EL (cell line): ENCODE measurements at places on chromosomes 6 and 20.

DNA sequence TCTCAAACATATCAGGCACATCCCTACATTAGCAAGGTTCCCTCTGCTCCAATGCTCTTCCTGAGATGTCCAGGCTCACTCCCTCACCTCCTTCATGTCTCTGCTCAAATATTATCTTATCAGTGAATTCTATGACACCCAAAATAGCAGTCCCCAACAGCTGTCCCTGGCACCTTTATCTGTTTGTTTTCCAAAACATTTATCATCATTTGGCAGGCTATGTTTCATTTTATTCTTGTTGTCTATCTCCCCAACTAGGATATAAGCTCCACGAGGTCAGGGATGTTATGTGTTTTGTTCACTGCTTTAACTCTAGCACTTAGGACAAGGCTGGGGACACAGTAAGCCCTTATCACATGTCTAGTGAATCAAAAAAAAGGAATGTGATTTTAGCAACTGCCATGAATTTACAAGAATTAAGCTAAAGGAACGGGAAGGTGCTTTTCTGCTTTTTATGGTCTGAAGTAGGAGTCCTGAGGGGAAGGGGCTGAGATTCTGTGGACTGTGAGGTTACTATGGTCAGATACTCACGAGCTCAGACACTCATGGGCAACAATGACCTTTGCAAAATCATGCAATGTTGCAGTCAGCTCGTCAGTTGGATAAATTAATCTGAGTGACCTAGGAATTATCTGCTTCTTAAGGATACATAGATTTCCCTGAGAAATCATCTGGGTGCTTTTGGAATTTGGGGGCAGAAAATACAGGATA lies 1.9 kb upstream of the IL22RA2 start:
- no peak for DNase-seq

- DNase-seq: no peak
Observed at GRCh38 chr6:146819596-146820320, 221.0 kb downstream of the ADGB start.

- no peak for DNase-seq
Observed at GRCh38 chr6:129444683-129445082, 265.3 kb downstream of the ARHGAP18 start.

DNA sequence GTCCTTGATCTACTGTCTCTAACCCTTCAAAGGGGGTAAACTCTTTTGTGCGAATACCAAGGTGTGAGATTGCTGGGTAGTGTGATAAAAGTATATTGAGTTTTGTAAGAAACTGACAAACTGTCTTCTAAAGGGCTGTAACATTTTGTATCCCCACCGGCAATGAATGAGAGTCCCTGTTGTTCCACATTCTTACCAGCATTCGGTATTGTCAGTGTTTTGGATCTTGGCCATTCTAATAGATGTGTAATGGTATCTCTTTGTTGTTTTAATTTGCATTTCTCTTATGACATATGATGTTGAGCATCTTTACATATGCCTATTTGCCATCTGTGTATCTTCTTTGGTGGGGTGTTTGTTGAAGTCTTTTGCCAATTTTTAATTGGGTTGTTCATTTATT lies 1090.7 kb downstream of the KIF16B start:
- DNase-seq: no peak

DNA sequence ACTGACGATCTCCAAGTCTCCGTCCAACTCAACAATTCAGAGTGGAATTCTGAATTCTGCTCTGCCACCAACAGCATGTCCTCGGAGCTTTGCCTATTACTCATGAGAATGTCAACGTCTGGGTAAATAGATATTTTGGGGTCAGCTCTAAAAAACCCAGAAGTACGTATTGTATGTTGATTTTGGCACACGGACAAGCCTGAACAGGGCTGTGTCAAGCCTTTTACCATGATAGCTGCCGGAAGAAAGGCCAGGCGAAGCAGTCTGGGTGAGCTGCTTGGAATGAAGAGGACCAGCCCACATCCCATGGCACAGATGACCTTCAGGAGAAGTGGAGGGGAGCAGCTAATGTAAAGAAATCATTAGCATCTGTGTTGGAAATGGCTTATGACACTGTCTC lies 88.0 kb upstream of the JAG1 start:
- peak; percentile 76 for DNase-seq

DNA sequence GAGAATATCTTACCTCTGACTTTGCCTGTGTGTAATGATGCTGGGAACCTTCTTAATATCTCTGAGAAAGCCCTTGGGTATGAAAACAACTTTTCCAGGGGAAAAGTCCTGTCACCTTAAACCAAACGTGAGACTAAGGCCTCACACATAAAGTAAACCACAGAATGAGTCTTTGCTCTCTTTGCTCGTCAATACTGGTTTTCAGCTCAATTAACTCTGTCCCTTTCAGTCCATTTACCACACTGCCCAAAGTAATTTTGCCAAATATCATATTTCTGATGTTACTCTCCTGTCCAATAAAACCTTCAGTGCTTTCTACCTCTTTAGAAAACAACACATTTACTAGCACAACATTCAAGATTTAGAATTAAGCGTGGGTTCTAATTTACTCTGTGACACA lies 100.5 kb upstream of the HMGCLL1 start:
- DNase-seq: no peak

- no peak for DNase-seq
Observed at GRCh38 chr6:167136376-167136775, 13.5 kb downstream of the CCR6 start.

DNA sequence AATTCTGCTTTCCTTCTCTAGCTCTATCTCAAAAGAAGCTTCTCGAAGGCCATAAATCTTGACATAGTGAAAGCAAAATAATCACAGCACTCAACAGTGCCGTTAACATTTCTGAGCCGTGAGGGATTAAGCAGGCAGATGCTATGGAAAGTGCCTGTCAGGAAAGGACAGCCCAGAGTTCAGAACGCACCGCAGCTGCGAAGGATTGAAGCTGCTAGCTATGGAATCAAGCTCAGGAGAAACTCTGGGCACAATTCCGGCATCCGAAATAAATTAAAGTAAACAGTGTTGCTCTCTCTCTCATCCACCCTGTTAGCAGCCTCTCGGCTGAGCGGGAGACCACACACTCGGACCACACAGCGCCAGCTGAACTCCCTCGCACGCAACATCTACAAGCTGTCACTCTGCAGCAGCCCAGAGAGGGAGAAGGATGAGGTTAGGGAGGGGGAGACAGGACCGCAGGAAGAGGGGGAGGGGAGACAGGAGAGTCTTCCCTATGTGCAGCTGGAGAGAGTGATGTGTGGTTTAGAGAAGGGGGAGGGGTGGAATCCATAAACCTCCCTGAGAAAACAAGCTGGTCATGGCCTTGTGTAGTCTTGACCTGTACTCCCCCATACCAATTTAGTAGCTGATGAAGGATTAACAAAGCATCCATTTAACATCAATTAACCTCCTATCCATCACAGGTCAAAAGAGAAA lies 9.0 kb downstream of the EXOC2 start:
- DNase-seq: peak; percentile 83

DNA sequence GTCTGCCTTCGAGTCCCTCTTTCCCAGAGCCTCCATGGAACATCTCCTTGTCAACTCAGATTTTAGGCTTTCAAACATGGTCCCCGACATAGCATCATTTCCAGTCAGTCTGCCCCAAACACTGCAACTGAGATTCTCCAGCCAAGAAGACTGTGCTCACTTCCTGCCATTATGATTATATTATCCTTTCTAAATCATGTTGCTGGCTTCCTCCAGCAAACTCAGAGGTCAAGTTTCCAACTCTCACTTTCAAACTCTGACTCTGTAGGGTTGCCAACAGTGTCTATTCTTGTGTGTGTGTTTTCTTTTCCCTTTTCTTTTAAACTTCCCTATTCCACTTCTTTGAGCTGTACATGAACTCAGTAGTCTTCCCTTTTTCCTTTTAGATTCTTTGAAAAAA lies 61.2 kb upstream of the TRAF3IP2 start:
- DNase-seq: no peak

- DNase-seq: no peak
Observed at GRCh38 chr6:143034689-143035334, 25.9 kb upstream of the AIG1 start.

- DNase-seq: no peak
Observed at GRCh38 chr20:17827759-17828559, 128.2 kb downstream of the BANF2 start.

GRCh38 chr6:76615395-76615794 lies 542.9 kb upstream of the IMPG1 start:
- DNase-seq: no peak

GRCh38 chr6:56531839-56532595 lies 110.7 kb downstream of the DST start:
- no peak for DNase-seq

- no peak for DNase-seq
Observed at GRCh38 chr6:169984181-169985120, 233.0 kb downstream of the ERMARD start.

DNA sequence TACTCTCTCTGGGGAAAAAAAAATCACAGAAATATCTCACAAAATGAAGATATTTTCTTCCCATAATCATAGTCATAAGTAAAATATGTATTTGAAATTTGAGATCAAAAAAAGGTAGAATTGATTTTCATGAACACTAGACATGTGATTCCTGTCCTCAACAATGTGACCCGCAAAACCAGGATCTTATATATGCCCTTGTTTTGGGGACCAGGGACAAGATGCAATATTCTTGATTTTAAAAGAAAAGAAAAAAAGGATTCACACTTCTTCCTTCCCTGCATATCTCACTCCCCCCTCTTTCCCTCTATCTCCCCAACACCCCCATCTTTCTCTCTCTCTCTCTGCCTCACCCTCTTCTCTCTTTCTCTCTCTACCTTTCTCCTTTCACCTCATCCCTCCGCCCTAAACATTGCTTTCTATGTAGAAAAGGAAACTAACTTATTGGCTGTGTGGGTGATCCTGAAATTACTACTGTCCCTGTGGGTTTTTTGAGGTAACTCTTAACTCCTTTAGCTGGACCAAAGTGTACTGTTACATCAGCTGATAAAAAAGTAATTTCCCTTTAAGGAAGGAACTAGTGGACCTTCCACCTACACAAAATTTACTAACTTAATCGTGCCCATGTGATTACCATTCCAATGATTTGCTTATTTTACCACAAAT lies 85.6 kb downstream of the AIG1 start:
- no peak for DNase-seq

DNA sequence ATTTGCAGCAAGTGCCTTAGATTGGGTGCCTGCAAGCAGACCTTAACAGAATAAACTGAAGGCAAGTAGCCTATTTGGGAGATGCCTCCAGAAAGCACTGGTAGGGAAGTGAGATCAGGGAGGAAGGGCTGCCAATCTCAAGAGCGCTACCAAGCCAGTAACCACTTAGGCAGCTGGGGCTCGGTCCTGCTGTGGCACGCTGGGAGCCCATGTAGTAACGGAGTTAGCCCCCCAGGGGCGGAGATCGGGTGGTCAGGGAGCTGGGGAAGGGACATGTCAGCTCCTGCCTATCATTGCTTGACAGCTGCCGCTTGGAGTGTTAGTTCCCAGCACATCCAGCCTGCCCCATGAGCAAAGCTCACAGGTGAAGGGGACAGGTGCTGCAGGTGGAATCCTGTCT lies 127.0 kb downstream of the CEBPB start:
- DNase-seq: no peak

DNA sequence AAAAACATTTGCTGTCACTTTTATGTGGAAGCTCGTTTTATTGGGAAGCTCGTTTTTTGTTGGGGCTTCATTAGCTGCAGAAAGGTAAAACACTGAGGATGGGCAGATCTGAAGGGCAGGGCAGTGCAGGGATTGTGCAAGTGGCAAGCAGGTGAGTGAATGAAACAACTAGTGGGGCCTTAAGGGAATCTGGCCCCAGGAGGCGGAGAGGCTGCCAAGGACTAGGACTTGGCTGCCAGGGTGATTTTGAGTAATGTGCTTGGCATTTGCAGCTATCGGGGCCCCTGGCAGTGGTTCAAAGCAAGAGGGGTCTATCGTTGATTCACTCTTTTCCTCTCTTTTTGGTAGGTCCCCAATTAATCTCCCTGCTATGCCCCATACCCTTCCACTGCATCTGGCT lies 11.5 kb downstream of the IL22RA2 start:
- no peak for DNase-seq

DNA sequence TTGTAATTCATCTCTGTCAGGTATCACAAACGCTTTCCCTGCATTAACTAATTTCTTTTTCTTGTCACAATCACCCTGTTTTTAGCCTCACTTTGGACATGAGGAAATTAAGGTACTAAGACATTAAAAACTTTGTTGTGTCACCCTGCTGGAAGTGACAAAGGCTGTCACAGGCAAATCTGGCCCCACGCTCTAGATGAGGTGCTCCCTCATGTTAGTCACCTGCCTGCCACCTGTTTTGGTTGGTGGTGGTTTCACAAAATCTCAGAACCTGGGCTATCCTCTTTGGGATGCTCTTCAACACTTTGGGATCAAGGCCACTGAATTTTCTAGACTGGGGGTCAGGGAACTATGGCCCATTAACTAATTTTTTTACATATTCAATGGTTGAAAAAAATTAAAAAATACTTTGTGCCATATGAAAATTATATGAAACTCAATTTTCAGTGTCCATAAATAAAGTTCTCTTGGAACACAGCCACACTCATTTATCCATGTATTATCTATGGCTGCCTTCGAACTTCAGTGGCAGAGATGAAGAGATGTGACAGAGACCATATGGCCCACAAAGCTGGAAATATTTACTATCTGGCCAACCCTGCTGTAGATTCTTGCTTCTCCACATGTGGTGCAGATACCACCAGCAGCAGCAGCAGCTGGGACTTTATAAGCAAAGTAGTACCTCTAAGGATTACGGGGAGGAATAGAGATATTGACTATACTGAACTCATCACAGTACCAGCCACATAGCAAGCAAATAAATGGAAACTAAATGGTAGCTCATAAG lies 16.1 kb upstream of the TNFAIP3 start:
- DNase-seq: no peak

DNA sequence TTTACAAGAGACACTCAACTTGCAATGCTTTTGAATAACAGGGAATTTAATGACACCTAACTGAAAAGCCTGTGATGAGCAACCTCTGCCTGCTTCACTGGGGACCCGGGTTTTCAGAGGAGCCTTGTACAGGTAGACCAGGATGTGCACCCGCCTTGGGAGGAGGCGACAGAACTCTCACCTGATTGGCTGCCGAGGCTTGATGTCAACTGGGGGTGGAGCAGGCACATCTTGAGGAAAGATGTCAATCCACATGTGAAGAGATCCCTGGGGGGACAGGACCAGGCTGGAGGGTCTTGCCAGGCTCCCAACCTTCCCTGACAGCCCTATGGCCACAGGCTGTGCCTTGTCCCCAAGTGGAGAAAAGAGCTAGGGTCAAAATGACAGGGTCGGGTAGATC lies 19.8 kb downstream of the ERGIC3 start:
- DNase-seq: no peak

- DNase-seq: no peak
Observed at GRCh38 chr6:77707603-77708002, 54.8 kb downstream of the MEI4 start.

GRCh38 chr6:106525107-106525881 lies 104.0 kb downstream of the RTN4IP1 start:
- DNase-seq: no peak

- no peak for DNase-seq
Observed at GRCh38 chr20:44754554-44754953, 8.9 kb downstream of the KCNK15 start.

- DNase-seq: peak; percentile 23
Observed at GRCh38 chr20:15653396-15654207, 919.6 kb downstream of the KIF16B start.

GRCh38 chr6:160298121-160298520 lies 39.5 kb upstream of the SLC22A2 start:
- DNase-seq: no peak

GRCh38 chr20:40948465-40949267 lies 80.0 kb upstream of the TOP1 start:
- peak; percentile 49 for DNase-seq
